ENCODE measurements at places on chromosomes 7 and 10.

DNA sequence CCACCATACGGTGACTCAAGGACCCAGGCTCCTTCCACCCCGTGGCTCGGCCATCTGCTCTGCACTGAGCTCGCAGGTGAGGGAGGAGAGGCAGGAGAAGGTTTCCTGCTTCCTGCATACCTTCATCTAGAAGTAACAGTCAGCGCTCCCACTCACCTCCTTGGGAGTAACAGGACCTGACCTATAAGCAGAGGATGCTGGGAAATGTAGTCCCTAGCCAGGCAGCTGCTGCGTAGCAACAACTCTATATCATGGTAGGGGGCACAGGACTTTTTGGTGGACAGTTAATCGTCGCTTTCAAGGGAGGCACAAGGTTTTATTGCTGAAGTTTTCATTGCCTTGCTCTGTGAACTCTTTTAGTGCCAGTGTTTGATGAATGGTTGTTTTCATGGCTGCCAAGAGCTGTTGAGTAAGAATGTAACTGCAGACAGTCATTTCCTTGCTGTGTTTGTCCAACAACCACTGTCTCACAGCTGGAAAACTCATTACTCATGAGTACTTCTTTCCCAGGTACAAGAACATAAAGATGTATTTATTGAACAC, 10.2 kb upstream of the ZFYVE27 start:
- DNase-seq, result no peak

- DNase-seq, result no peak
Observed at GRCh38 chr7:92748495-92748894, 87.9 kb downstream of the CDK6 start.

GRCh38 chr10:13803566-13804554, 217.1 kb downstream of the PRPF18 start:
- no peak for DNase-seq

GRCh38 chr7:1939434-1940401, 269.6 kb downstream of the ELFN1 start:
- peak; percentile 73 for DNase-seq

GRCh38 chr10:95467162-95467599, 94.0 kb downstream of the SORBS1 start:
- no peak for DNase-seq

DNA sequence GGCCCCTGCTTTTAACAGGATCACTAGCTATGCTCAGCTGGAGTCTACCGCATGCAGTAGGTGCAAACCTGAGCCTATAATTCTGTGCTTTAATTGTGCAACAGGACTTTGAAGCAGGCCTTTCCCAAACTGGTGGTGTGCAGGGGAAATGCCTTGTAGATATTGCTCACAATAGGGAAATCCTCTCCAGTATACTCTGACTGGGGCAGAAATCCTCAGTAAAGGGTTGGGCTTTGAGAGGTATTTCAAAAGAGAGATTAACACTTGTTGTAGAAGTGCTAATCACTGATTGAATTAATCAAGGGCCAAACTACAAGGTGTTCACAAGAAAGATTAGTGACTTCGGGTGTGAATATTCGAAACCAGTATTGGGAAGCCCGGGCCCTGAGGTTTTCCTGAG, 58.5 kb upstream of the EXOC6 start:
- DNase-seq, result no peak

DNA sequence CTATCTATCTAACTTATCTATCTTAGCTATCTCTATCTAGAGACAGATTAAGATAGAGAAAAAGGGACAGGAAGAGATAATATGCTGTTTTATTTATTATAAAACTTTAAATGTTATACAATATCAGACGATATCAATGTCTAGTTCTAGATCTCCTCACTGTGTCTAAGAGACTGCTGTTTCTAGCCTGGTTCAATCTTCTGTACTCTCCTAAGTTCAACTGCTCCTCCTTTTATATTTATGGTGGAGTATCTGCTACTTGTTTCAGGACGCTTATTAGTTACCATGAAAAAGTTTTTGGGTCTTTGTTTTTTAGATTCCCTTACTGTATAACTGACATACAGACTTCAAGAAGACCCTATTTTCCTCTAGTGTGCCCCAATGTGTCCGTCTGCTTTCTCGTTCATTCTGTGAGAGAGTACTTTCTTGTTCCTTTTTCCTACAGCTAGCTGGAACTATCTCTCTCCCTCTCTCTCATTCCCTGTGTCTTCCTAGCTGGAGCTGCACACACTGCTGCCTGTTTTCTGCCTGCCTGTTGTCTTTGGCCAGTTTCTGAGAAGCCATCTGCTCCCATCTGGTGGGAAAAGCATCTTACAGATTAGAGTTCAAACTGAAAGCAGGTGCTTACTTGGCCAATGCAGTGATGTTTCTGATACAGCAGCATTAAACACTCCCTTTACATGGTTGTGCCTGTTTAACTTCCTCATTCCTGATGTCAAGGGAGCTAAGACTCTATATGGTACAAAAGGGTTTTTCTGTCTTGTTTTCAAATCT, 49.4 kb upstream of the ARL4A start:
- DNase-seq, result no peak

- no peak for DNase-seq
Observed at GRCh38 chr7:157587805-157588560, 251.2 kb downstream of the DNAJB6 start.

DNA sequence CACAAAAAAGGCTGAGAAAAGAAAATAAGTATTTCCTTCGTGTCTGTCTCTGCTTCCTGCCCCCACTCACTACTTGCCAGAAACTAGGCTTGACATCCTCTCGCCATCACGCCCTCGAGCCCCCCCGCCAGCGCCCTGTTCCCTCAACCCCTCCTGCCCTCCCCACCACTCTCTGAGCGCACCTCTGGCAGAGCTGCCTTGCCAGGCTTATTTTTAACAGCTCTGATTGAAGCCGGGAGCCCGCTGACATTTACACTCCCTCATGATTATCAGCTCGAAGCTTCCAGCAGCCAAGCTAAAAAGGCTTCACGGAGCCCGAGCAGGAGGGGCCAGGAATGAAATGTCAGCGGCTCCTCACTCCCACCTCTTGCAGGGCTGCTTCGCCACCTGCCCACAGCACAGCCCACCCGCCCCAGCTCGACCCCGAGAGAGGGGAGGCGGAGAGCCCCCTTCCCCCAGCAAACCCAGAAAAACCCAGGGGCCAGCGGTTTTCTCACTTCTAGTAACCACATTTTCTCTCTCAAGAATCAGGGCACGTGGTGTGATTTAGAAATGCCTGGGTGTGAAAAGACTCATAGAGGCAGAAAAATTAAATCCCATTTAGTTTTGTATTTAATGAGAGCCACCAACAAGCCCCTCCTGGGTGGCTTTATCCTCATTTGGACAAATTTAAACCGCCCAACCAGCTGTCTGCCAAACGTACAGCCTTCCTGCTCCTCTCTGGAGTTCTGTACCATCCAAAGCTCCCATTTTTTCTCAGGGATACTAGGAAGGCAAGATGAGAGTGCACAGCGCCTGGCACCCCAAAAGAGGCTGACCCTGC, 89.3 kb downstream of the SLIT1 start:
- no peak for DNase-seq

DNA sequence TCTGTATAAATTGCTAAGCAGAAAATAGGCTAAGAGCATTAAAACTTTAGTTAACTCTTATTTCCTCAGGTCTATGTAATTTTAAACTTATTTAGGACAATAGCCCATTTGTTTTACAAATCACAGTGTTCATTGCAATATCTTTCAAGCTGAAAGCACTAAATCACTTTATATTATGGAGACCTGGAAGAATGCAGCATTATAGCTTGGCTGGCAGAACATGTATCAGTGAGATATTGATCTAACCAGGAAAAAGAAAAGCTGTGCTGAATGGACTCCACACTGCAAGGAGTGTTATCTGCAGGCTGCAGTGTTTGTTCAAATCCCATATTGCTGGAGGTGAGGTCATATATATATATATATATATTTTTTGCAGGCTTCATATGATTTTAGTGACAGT, 517.5 kb downstream of the NRG3 start:
- DNase-seq, result no peak

- DNase-seq, result no peak
Observed at GRCh38 chr7:964401-965231, 10.1 kb upstream of the ADAP1 start.

DNA sequence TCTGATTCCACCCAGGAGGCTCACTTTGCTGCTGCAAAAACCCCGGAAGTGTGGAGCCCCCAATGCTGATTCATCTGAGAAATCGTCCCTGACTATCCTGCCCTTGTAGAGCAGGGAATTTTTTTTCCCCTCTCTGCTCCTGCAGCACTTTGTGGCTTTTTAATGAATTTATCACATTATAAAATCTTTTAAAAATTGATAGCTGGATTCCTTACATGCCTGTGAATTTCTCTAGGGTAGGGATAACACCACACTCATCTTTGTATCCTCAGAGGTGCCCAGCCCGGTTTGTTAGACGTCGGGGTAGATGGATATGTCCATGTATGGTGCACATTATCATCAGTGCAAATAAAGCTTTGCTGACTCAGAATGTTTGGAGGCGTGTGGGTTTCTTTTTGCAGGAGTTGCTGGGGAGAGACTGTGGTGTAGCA, 185.7 kb downstream of the STK31 start:
- no peak for DNase-seq

- no peak for DNase-seq
Observed at GRCh38 chr10:132627666-132628531, 90.3 kb downstream of the INPP5A start.

GRCh38 chr7:28815928-28816373, 142.2 kb downstream of the TRIL start:
- no peak for DNase-seq

DNA sequence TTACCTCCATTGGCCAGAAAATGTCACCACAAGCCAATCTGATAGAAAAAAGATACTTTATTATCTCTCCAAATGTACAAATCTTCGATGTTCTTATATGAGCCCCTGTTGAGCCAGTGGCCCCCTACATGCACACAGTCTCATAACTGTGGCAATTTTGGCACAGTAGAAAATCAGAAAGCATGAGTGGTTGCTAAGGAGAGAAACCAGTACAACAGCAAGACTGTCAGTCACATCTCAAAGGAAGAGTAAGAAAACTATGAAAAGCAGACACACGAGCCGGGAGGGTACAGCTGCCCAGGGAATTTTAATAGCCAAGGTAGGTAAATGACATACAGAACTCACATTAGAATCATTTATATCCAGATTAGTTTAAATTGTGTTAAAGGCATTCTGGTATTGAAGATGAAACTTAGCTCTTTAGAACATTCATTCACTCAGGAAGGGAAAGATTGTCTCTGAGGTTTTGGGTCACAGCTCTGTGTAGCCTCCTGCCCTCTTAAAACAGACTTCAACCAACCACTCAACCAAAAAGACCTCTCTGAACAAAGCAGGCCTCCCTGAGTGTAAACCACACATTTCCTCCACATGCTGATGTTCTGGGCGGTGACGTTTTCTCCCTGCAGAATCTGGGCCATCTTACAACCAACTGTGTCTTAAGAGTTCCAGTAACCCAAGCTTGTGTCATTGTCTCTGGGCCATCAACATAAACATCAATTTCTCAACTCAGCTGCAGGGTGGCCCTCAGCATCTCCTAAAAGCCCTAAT, 80.8 kb upstream of the ADAM12 start:
- DNase-seq, result no peak

- DNase-seq, result no peak
Observed at GRCh38 chr10:36778651-36779050, 346.7 kb upstream of the ANKRD30A start.

DNA sequence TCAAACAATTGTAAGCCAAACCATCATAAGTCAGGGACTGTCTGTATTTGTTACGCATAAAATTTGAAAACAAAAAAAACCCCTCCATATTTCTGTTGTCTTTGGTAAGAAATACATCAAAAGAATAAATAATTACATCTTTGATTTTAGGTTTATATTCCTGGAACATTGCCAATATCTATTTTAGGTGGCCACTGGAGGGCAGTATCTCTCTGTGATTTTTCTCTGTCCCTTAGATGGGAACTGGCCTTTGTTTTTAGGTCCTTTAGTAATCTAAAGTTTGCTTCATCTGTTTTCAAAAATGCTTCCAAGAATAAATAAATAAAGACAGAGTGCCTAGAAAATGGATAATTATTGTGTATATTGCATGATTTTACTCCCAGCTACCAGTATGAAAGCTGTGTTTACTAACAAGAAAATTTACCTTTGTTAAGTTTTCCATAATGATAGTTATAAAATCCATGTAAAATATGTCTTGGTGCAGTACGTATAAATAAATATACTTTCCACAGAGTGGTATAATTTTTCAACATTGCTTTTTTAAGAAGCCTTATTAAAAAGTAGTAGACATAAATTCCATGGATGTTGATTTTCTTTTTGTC, 64.2 kb downstream of the PHYHIPL start:
- no peak for DNase-seq

DNA sequence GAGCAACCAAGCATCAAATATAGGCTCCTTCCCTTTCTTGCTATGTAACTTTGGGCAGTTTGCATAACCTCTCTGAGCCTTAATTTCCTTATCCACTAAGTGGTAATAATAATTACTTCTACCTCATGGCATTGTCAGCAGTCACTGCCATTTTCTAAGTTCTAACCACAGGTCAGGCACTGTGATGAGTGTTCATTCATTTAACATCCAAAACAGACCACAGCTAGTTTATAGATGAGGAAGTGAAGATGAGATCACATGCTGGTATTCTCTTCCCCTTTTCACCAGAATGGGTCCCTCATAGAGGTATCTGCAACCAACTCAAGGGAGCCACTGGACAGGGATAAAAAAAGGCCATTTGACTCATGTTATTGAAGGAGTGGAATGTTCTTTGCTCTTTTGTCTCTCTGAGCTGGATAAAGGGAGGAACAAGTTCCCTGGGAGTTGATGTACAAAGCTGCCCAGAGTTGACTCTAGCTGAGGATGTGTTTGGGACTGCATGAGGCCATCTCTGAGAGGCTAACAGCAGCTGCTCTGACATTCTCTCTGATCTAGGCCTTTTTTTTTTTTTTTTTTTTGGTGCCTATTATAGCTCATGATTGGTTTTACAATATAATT, 65.0 kb downstream of the DNAJC12 start:
- no peak for DNase-seq

- no peak for DNase-seq
Observed at GRCh38 chr10:77027576-77027975, 610.0 kb downstream of the KCNMA1 start.

GRCh38 chr10:132339276-132339675, 7.3 kb downstream of the LRRC27 start:
- no peak for DNase-seq

GRCh38 chr7:105673367-105674084, 92.2 kb upstream of the EFCAB10 start:
- no peak for DNase-seq

DNA sequence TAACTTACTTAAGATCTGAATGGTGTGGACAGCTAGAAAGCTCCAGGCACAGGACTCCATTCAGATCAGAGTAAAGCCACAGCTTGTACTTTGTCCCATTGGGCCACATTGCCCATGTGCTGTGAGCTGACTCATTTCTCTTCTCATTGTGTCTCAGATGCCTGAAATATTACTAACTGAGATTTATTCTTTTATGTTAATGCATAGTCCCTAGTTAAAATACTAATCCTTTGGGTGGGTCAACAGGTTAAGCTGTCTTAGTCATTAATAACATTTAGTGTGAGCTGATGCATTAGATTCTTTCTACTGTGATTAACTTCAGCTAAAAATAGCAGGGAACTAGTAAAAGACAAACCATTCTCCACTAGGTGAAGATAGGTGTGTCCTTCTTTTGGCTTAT, 104.7 kb upstream of the ARMC3 start:
- no peak for DNase-seq

Measured in activated CD8-positive, alpha-beta memory T cell treated with anti-CD3 and anti-CD28 coated beads, Interleukin-2, amount 50 U/mL, for 48 hours (primary cell).